Sciatic nerve (tissue), 2 donors: ENCODE measurements at places on chromosomes 7 and 10. TPM values are rescaled to one million over a fixed set of nuclear protein-coding genes. Genes with fewer than 3 reads are reported as not detected.

DNA sequence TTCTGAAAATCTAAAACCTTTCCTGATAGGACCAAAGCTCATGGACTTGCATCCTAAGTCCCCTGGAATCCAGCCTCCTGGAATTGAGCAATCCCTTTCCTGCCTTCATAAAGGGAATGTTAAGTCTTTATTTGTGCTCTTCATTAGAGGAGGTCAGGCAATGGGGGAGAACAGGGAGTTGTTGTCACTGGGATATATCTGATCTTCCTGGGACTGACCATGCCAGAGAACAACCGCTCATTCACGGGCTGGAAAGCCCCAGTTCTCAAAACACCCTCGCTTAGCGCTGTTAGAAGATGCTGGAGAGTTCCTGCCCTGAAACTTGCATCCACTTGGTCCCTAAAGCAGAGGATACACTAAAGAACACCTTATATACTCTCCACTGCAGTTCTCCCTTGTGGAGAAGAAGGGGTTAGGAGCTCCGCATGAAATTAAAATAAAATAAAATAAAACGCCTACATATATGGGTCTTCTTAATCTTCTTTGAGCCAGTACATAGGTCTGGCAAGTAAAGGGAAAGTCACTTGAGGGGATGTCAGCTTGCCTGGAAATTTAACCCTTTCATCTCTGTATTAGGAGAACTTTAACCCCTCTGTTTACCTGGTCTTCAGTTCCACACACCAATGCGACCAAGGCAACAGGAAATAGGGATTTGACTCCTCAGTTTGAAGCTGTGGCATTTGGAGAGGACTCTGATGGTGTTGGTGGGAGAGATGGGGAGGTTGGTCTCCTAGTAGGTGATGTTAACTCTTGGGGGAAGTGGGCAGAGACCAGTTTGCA, 1.2 kb downstream of the SORCS1 start:
- DNase-seq, result no peak

BEND7 gene
- total RNA-seq, result 28.6 TPM

DNA sequence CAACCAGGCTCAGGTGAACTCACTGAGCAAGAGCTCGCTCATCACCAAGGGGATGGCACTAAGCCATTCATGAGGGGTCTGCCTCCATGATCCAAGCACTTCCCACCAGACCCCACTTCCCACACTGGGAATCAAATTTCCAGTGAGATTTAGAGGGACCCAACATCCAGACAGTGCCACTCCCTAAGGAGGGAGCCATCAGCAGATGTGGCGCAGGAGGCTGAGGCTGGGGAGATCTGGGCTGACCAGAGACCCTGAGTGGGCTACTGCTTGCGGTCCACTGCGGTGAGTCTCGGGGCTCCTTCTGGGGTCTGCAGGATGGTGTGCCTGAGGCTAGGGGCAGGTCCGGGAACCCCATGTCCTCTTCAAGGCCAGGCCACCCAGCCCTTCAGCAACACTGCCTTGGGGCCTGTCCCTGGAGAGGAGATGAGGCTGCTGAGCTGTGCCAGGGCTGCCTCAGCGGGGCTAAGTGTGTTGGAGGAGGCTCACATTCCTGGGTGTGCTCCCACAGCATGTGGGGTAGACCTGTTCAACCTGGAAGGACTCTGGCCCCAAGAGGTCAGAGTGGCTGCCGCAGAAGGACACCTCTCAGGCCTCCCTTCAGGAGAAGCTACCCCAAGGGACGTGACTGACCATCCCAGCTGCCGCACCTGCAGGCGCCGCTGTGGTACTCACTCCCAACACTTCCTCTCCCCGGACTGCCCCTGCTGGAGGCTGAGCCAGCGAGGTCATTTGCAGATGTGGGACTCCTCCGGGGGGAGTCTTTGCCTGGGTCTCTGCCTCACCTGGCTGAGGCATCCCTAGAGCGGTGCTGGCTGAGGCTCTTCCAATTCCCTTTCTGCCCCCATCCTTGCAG, 22.3 kb upstream of the PCBD1 start:
- DNase-seq, result no peak

UTF1 gene
- total RNA-seq, result not detected

GRCh38 chr10:99700649-99701048, 31.3 kb downstream of the COX15 start:
- DNase-seq, result no peak

- DNase-seq, result no peak
Observed at GRCh38 chr7:152046531-152046930, 21.1 kb downstream of the GALNT11 start.
